ENCODE measurements at places on chromosomes 1 and 21.

- no peak for DNase-seq
Measured at GRCh38 chr1:12127206-12127810, 39.5 kb upstream of the TNFRSF1B start.

DNA sequence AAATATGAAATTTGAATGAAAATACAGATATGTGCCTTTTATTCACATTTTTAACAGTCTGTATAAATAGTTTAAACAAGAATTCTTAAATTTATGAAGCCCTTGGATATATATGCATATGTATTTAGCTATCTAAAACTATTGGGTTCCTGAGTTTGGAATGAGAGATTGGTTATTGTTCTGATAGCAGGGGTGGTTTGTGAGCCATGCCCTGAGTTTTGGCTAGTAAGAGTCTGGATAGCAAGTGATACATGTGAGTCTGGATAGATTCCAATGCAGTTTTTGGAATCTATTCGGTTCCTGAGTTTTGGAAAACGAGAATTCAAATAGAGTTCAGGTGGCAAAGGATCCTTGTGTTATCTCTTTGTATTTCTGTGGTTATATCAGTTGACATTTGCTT is 2.8 kb downstream of the MAN1A2 start:
- no peak for DNase-seq

- DNase-seq: no peak
Measured at GRCh38 chr1:92623187-92623778, 136.6 kb upstream of the GFI1 start.

DNA sequence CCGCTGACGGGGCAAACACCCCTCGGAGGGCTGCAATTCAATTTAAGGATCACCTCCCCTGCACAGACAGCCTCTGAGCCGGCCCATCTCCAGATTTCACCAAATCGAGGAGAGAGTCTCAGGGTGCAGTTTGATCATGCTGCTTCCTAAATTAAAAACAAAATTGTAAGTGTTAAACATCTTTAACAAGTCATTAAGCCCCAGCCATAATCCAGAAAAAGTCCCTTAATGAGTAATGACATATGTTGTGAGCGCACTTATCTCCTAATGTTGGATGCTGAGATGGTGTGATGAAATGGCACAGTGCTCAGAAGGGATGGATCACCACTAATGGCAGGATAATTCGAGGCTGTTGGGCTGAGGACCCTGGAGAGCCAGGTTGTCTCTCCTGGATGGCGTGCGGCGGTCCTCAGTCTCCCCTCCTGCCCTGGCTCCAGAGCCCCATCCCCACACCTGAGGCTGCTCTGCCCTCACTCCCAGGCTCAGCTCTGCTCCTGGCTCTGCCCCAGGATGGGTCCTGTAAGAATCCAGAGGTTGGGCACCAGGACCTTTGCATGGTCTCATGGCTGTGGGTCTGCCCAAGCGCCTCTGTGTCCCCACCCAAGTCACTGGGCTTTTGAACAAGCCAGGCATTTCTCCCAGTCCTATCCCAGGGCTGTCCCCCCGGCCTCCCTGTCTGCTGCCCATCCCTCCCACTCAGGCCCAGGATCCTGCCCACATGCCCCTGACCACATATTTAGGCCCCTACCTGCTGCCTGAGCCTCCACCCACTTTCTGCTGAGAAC is 224.4 kb upstream of the POU3F1 start:
- no peak for DNase-seq

DNA sequence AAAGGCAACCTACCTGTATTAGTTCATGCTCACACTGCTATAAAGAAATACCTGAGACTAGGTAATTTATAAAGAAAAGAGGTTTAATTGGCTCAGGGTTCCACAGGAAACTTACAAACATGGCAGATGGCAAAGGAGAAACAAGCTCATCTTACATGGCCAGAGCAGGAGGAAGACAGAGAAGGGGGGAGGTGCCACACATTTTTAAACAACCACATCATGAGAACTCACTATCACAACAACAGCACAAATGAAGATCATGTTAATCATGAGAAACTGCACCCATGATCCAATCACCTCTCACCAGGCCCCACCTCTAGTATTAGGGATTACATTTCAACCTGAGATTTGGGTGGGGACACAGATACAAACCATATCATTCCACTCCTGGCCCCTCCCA is 90.6 kb upstream of the KCTD3 start:
- no peak for DNase-seq

Data from nucleus accumbens (tissue), 56 donors.